ENCODE measurements at places on chromosomes 6 and 20. TPM values are rescaled to one million over a fixed set of nuclear protein-coding genes. Genes with fewer than 3 reads are reported as not detected.

DNA sequence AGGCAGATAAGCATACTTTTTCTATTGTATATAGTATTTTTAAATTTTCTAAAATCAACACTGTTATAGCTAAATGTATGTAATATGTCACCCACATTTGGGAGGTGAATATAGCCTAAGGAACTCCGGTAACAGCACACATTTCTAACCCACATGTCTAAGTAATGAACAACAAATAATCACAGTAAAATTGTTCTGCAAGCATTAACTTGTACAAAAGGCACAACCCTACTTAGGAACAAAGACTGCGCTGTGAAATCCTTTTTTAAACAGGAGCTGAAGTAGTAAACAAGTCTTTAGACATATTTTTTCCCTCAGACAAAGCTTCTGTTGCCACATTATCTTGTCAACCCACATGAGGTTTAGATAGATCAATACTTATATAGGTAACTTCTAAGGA is 872.4 kb upstream of the SLC35B3 start:
- DNase-seq = no peak
- H3K27me3 ChIP-seq = no peaks in the 10 kb centered on the region
- H3K36me3 ChIP-seq = no peaks in the 10 kb centered on the region
- H3K27ac ChIP-seq = no peak overlapping the region
- H3K4me1 ChIP-seq = no peaks in the 10 kb centered on the region

- DNase-seq = no peak
- H3K4me1 ChIP-seq = no peaks in the 10 kb centered on the region
- no peaks in the 10 kb centered on the region for H3K27me3 ChIP-seq
- H3K36me3 ChIP-seq = no peaks in the 10 kb centered on the region
Measured at GRCh38 chr20:16501301-16501700, 71.9 kb downstream of the KIF16B start.

DNA sequence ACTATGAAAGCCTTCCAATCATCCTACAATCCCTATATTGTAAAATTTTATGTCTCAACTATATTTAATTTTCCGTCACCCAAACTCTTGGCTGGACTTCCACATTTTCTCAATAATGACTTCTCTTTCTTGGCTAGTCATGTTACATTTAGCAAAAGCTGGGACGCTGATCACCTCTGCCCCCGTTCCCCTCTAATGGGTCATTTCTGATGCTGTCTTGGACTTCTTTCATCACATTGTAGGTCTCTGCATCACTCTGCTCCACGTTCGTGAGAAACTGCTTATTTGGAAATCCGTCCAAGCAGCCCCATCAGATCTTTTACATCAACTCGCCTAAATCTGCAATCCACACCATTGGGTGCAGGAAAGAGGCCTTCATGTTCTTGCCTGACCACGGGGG is 203.8 kb downstream of the MYLK4 start:
- no peak overlapping the region for H3K27ac ChIP-seq
- H3K4me3 ChIP-seq = no peak overlapping the region

DNA sequence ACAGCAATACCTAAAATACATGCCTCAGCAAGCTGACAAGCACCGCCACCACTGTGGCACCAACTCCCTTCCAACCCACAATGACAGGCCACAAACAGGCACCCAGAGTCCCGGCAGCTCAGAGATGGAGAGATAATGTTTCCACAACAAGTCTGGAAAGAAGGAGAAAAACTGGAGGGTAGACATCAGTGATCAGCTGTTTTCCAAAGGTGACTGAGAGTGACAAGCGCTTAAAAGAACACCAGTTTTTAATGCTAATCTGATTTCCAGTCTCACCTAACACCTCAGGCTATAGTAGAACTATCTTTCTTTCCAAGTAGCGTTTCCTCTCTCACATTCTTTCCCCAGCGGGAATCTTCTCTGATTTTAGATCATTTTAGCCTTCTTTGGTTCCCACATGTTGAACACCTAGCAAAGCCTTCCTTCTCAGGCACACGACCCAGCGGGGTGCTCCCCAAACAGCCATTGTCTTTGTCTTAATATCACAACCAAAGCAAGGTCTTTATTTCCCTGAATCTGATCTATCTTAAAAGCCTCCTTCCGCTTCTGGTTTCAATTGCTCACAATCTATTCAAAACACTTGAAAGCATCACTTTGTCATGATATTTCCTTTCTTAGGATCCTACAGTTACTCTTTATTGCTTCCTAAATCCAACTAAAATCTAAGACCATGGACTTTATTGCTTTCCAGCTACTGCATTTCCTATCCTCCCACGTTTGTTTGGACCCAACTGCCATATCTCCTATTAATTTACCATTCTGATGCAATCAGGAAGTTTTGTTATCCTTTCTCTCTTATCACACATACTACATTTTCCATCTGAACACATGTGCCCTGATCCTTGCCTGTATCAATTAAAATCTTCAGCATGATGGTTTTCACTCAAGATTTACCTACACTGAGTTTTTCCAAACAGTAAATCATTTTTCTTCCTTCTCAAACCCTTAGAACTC is 282.7 kb downstream of the ADGB start:
- H3K36me3 ChIP-seq = no peaks in the 10 kb centered on the region
- DNase-seq = no peak
- peaks cover 19% of the 10 kb centered on the region for H3K4me1 ChIP-seq
- H3K27ac ChIP-seq = no peak overlapping the region
- H3K27me3 ChIP-seq = no peaks in the 10 kb centered on the region

AFG1L gene
- total RNA-seq = 9.9 TPM

SLC17A2 gene
- total RNA-seq = 7.7 TPM

DNA sequence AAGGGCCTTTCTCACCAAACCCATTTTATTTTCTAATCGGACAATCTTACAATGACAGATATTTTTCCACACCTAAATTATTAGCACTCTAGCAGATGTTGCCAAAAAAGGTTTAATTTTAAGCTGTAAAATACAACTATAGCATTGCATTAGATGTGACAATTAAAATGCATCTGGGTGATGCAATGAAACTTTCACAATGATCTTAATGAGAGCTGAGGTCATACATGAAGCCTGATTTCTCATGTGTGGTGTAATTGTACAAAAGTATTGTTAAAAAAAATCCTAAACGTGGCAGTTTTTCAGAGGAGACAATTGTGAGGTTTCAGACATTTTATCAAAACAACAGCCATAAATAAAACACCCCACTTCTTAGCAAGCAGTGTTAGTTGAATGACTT is 606.0 kb downstream of the HDGFL1 start:
- no peak overlapping the region for H3K27ac ChIP-seq
- H3K27me3 ChIP-seq = no peaks in the 10 kb centered on the region
- no peaks in the 10 kb centered on the region for H3K36me3 ChIP-seq
- no peak for DNase-seq
- no peaks in the 10 kb centered on the region for H3K4me1 ChIP-seq
- H3K4me3 ChIP-seq = no peak overlapping the region

DNA sequence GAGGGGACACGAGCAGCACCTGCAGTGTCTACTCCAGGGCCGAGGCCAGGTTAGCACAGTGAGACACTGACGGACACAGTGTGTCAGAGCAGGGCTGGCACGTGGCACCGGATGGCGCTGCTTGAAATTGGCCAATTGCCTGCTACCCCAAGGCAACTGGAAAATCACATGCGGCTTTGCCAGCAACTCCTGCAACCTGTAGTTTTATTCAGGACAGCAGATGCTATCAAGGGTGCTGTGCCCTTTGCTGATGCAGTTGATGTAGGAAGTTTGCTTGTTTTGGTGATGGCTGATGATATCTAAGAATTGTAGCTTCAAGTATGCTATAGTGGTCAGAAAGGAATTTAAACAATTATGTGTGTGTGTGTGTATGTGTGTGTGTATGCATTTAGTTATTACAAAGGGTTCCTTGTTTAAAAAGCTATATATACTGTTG is 25.9 kb downstream of the RIN2 start:
- no peak for DNase-seq
- H3K27ac ChIP-seq = peak overlapping the region; percentile 75
- H3K4me1 ChIP-seq = peaks cover 29% of the 10 kb centered on the region
- no peaks in the 10 kb centered on the region for H3K36me3 ChIP-seq

SAMD3 gene
- total RNA-seq = 0.28 TPM

MAFB gene
- total RNA-seq = 3.7 TPM

DNA sequence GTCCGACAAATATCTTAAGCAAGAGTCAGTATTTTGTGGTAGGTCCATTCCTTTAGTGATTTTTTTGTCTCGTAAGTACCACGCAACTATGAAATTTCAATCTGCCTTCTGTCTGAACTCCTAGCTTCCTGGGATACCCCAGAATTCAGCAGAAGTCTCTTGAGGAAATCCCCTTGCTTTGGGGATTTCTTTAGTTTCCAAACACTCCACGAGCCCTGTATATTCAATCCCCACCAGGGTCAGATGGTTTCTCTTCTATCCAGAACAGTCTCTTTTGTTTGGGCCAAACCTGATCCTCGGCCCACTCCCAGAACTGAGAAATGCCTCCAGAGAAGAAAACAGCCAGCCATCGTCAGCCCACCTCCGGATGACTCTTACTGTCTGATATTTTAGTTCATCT is 113.0 kb downstream of the CHD6 start:
- H3K4me1 ChIP-seq = peaks cover 24% of the 10 kb centered on the region
- no peak for DNase-seq
- H3K27me3 ChIP-seq = no peaks in the 10 kb centered on the region
- no peak overlapping the region for H3K27ac ChIP-seq
- H3K36me3 ChIP-seq = no peaks in the 10 kb centered on the region
- no peak overlapping the region for H3K4me3 ChIP-seq

SIRPB2 gene
- total RNA-seq = not detected

LTB gene
- total RNA-seq = 2.4 TPM

SLC16A10 gene
- total RNA-seq = 42.2 TPM

- no peaks in the 10 kb centered on the region for H3K36me3 ChIP-seq
- H3K4me3 ChIP-seq = no peak overlapping the region
- no peaks in the 10 kb centered on the region for H3K27me3 ChIP-seq
- peak overlapping the region; percentile 66 for H3K27ac ChIP-seq
Measured at GRCh38 chr6:142827369-142827768, 117.6 kb downstream of the HIVEP2 start.

DNA sequence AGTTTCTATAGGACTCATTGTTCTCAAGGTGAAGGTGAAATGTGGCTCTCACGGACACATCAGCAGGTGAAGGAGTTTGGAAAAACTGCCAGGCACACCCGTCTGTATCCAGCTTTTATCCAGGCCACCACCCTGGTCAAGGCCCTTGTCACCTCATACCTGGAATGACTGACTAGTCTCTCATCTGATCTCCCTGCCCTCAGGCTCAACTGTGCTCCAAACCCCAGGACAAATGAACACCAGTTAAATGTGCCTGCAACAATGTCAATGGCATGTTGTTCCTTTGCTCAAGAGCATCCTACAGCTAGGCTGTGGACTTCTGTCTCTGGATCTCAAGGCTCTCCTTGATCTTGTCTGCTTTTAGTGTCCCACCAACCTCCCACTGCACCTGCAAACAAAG is 47.6 kb upstream of the DSP start:
- no peak overlapping the region for H3K27ac ChIP-seq
- no peak overlapping the region for H3K4me3 ChIP-seq
- no peaks in the 10 kb centered on the region for H3K4me1 ChIP-seq
- no peaks in the 10 kb centered on the region for H3K27me3 ChIP-seq
- no peak for DNase-seq

DNA sequence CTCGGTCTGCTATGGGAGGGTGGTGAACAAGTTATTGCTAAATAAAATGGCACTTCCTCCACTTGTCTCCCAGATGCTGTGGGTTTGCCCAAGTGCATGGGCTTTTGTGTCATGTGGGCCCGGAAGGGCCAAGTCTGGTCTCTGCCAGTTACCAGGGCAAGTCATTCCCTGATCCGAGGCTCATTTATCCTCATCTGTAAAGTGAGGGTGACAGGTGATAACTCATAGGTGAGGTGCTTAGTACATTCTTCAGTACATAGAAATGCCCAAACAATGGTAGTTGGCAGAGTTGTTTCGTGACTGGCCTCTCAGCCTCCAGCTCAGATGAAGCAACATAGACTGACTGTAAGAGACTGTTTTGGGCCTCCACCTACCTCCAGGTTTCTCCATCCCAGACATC is 2.0 kb upstream of the MUCL3 start:
- no peak overlapping the region for H3K4me3 ChIP-seq
- H3K36me3 ChIP-seq = no peaks in the 10 kb centered on the region
- H3K27me3 ChIP-seq = no peaks in the 10 kb centered on the region
- no peak for DNase-seq

DNA sequence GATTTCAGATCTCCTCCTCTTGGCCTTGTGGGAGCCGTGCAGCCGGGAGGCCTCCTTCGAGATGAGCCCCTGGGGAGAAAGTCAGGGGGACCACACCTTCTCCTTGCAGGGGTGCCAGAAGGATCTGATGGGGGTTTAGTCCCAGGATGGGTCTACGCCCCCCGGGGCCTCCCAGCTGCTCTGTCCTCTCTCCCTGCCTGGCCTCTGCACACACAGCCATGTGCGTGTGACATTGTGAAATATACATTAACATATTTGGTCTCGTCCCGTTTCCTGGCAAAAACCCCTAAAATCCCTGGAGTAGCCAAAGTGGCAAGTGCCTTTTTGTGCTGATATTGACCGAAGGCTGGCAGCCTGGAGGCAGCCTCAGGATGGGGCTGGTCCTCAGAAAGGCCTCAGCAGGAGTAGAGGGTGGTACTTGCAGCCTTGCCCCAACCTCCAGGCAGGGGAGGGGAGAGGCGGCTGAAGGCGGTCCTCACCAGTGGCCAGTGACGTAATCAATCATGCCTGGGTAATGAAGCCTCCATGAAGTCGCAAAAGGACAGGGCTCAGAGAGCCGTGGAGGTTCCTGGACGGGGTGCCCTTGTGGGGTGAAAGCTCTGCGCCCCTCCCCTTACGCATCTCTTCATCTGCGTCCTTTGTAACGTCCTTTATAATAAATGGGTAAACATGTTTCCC is 5.1 kb upstream of the HELZ2 start:
- no peaks in the 10 kb centered on the region for H3K36me3 ChIP-seq
- H3K27me3 ChIP-seq = no peaks in the 10 kb centered on the region
- DNase-seq = no peak
- no peak overlapping the region for H3K4me3 ChIP-seq
- H3K4me1 ChIP-seq = peaks cover 8% of the 10 kb centered on the region
- H3K27ac ChIP-seq = no peak overlapping the region

GSTA3 gene
- total RNA-seq = not detected

Measured in hepatocyte (in vitro differentiated cells).